NCI-H1105 (cell line): ENCODE measurements at places on chromosomes 16 and 17.
A peak's percentile ranks its signal among the peaks of the same experiment; 100 is the strongest.

- DNase-seq = peak; percentile 91
Measured at GRCh38 chr17:42133461-42134041, 10.9 kb downstream of the HSPB9 start.

DNA sequence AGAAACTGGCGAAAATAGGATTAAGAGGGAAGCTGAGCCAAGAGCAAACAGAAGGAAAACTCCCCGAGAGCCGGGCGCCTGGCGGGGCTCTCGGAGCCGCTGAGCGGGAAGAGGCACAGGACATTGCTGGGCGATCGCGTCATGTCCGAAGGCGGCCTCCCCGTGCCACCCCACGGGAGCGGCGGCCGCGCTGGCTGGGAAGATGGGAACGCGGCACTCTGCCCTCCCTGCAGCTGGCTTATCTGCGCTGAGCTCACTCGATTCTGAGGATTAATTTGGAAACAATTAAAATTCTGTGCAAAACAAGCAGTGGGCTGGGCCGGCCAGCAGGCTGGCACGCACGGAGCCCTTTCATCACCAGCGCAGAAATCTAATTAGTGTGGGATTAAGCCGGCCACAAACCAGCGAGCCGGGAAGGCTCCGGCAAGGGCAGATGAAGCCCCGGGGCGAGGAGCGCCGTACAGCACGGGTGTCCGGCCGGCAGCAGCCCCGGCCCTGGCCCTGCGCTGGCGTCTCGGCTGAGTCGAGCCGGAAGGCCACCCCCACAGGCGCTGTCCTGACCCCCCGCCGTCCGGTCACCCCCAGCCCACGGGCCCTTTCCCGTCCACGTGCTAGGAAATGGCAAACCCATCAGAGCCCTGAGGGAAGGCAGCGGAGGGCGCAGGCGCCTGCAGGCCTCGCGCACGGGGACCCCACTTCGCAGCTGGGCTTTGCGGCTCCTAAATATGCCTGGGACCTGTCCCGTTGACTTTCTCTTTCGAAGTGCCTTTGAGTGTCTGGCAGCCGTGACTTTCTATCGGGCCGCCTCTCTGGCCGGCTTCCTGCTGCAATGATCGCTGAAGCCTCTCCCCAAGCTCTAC, 37.9 kb downstream of the SOX8 start:
- DNase-seq = no peak

GRCh38 chr16:7452090-7452489, 119.4 kb downstream of the RBFOX1 start:
- DNase-seq = no peak

DNA sequence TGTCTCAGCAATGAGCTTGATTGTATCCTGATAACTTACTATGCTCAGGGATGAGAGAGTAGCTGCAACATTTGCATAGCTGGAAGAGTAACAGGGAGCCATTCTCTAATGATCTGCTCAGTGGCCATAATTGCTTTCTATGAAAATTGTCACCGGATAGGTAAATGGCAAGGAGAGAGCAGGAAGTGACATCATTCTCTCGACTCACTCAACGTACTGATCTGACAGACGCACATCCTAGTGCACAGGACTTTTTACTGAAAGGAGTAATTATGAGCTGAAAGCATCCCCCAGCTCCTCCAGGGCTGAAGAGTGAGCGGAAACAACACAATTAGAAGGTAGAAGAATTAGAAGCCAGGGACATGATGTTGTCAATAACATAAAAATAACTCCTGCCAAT, 71.8 kb downstream of the IRX5 start:
- DNase-seq = no peak

DNA sequence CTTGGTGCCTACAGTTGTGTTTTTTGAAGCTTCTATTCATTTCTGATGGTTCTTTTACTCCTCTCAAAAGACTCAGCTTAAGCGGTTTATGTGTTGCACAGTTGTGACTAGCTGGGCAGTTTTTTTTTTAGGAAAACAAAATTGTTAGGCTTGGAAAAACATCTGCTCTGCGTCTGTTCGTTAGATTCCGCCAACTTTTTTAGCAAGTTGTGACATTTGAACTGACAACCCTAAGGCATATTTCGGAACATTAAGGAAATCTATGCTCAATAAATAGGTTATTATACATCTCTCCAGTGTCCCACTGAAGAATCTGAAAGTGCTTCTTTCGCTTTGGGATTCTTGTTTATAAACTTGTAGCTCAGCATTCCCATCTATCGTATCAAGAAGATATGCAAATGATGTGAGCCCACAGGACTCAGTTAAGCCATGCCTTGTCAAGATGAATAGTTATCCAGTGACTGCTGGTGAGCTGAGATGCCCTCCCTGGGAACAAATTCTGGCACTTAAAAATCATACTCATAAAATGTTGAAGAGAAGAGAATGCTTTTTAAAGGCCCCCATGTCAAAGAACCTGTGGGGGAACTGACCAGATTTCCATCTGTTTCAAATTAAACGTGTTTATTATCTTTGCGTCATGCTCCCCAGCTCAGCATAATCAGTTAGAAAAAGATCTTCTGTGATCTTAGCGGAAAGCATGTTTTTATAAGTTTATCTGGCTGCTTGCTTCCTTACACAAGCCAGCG, 109.0 kb upstream of the FAM20A start:
- no peak for DNase-seq
